ENCODE measurements at places on chromosomes 13 and 19. TPM values are rescaled to one million over a fixed set of nuclear protein-coding genes. Genes with fewer than 3 reads are reported as not detected.

The KLK3 gene
- not detected for total RNA-seq

The TNPO2 gene
- total RNA-seq = 28.2 TPM

The N4BP2L2 gene
- 106 TPM for total RNA-seq

The REX1BD gene
- total RNA-seq = 37.0 TPM

The MEIOSIN gene
- total RNA-seq = not detected

The ENOX1 gene
- total RNA-seq = 7.6 TPM

The ADGRE3 gene
- not detected for total RNA-seq

The C1QTNF9 gene
- total RNA-seq = under 0.01 TPM

The ZNF302 gene
- total RNA-seq = 21.6 TPM

The C2CD4C gene
- 0.17 TPM for total RNA-seq

The PGLYRP1 gene
- total RNA-seq = not detected

The CEACAM18 gene
- total RNA-seq = not detected

The CD33 gene
- not detected for total RNA-seq

The RASA3 gene
- total RNA-seq = 21.6 TPM

The THAP8 gene
- total RNA-seq = 3.6 TPM

The TEX26 gene
- 0.26 TPM for total RNA-seq

The ZNF90 gene
- total RNA-seq = 2.8 TPM

The ITGBL1 gene
- 45.1 TPM for total RNA-seq

The GGN gene
- under 0.01 TPM for total RNA-seq

The SACS gene
- 61.9 TPM for total RNA-seq

The C19orf73 gene
- total RNA-seq = 0.51 TPM

The SIGLEC12 gene
- not detected for total RNA-seq

The RDH8 gene
- not detected for total RNA-seq

The ARMC6 gene
- 25.7 TPM for total RNA-seq

The TNFRSF19 gene
- total RNA-seq = 214 TPM

The APOC4 gene
- total RNA-seq = not detected

The LGALS14 gene
- total RNA-seq = not detected

The NANOS3 gene
- total RNA-seq = not detected

The KCNJ14 gene
- 0.50 TPM for total RNA-seq

The DPRX gene
- not detected for total RNA-seq

The GPR183 gene
- total RNA-seq = not detected

The PALM gene
- total RNA-seq = 22.1 TPM

The C5AR2 gene
- under 0.01 TPM for total RNA-seq

The FIZ1 gene
- total RNA-seq = 2.3 TPM

The ZNF837 gene
- total RNA-seq = 1.5 TPM

The HSH2D gene
- total RNA-seq = not detected

Data from fibroblast of lung (primary cell).